ENCODE measurements at places on chromosomes 11 and 22. TPM values are rescaled to one million over a fixed set of nuclear protein-coding genes. Genes with fewer than 3 reads are reported as not detected.

The CBX6 gene
- 44.3 TPM for polyA plus RNA-seq

The VPREB1 gene
- polyA plus RNA-seq = 0.28 TPM

The KRTAP5-2 gene
- not detected for polyA plus RNA-seq

The SIRT3 gene
- 28.6 TPM for polyA plus RNA-seq

The TUBA8 gene
- 0.91 TPM for polyA plus RNA-seq

The TPH1 gene
- 1.6 TPM for polyA plus RNA-seq

The C11orf16 gene
- polyA plus RNA-seq = 1.8 TPM

The OR8G5 gene
- not detected for polyA plus RNA-seq

The SLC15A3 gene
- polyA plus RNA-seq = 15.9 TPM

DNA sequence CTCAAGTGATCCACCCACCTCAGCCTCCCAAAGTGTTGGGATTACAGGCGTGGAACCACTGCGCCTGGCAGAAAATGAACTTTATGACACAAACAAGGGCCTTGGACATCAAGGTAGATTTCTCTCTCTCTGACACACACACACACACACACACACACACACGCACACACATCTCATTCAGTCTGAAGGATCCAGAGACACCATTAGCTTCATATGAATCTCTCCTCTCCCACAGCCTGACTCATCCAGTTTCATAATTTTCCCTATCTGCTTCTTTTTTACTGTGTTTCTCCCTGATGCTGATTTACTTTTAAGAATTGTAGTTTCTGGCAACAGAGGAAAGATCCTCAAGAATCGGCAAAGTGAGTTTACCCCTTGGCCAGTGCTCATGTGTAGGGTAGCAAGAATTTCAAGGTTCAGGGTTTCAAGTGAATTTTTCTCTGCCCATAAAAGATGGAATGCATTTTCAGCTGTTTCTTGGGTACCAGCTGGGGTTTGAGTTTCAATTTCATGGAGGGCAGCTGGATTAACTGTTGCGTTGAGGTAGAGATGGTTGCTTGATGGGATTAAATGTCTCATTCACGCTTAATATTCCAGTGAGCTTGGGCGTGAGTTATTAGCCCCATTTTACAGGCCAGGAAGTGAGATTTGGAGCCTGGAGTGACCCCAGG, 3.5 kb downstream of the MYO18B start:
- no peaks in the 10 kb centered on the region for H3K4me1 ChIP-seq
- no peak overlapping the region for H3K27ac ChIP-seq
- H3K4me3 ChIP-seq = no peak overlapping the region
- no peak for DNase-seq

- H3K4me3 ChIP-seq = no peak overlapping the region
- H3K36me3 ChIP-seq = no peaks in the 10 kb centered on the region
- no peak overlapping the region for H3K27ac ChIP-seq
- H3K4me1 ChIP-seq = no peaks in the 10 kb centered on the region
- no peak for DNase-seq
- H3K27me3 ChIP-seq = no peaks in the 10 kb centered on the region
These were observed 225.3 kb downstream of the ADAMTS15 start for GRCh38 chr11:130673698-130674097.

DNA sequence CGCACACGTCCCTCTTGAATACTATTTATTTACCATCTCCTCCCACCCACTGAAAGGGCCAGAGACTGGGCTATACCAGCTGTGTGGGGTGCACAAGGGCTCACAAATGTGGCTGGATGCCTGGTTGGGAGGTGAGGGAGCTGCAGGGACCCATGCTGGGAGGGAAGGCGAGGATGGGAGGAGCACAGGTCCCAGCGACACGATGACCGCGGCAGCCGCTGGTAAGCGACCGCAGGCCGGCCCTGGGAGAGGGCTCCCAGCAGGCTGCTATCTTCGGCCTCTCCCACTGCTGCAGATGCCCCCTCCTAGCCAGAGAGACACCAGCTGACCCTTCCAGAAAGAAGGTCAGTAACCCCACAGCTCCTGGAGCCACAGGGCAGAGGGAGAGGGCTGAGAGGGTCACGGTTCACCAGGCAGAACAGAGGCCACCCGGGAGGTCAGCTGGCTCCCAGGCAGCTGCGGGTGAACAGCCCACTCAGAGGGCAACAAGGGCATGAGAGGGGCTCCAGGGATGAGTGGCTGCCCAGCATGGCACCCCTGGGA, 163.9 kb downstream of the CRYBB2 start:
- no peak overlapping the region for H3K4me3 ChIP-seq
- no peak overlapping the region for H3K27ac ChIP-seq
- DNase-seq = no peak
- no peaks in the 10 kb centered on the region for H3K27me3 ChIP-seq
- H3K4me1 ChIP-seq = no peaks in the 10 kb centered on the region

DNA sequence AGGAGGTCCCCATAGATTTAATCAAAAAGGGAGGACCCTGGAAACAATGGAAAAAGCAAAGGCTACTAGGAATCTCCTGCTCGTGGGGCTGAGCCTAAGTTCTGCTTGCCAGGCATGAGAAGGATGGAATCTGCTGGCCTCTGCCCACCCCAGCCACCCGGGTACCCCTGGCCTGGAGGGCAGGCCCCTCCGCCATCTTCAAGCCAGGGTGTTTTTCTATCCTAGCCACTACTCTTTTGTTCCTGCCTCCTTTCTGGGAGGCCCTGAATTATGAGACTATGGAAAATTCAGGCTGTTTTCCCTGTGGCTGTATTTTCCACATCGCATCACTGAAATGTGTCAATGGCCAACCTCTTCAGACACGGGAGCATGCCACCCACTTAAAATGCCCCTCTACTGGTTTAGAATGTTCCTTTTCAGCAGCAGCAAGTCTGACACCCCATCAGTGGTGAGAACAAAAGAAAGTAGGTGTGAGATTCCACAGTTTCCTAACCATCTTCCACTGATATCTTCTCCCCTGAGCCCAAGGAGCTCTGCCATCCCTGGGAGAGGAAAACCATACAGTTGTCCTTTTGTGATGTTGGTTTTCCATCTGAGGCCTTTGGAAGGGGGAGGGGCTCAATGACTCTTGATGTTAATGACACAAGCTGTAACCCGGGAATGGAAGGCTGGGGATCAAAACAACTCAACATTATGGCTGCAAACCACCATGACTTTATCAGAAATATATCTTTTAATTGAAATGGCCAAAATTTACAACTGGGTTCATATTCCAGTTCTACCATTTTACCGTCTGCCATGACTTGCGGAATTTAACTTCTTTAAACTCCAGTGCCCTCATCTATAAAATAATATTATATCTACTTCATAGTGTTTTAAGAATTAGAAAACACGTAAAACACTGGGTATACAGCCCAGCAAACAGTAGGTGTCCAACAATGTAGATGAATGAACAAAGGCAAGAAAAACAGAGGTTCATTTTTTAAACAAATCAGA, 22.2 kb downstream of the DKK3 start:
- DNase-seq = no peak
- no peak overlapping the region for H3K27ac ChIP-seq
- no peaks in the 10 kb centered on the region for H3K36me3 ChIP-seq
- no peak overlapping the region for H3K4me3 ChIP-seq
- H3K27me3 ChIP-seq = no peaks in the 10 kb centered on the region
- no peaks in the 10 kb centered on the region for H3K4me1 ChIP-seq

DNA sequence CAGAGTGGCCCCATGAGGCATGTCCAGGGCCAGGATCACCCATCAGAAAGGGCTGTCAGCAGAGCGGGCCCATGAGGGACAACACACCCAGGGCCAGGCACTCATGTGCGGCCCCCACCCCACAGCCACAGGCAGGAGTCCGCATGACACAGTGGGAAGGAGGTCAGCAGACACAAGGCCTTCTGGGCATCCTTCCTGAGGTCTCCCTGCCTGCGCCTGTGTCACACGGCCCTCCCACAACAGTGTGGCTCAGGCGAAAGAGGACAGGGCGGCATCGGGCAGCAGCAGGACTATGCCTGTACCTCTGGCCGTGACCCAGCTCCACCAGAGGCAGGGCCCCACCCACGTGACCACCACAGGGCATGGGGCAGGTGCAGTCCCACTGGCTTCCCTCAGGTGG, 27.1 kb downstream of the CHID1 start:
- H3K4me1 ChIP-seq = no peaks in the 10 kb centered on the region
- DNase-seq = no peak
- H3K27me3 ChIP-seq = no peaks in the 10 kb centered on the region
- no peak overlapping the region for H3K27ac ChIP-seq

- peak overlapping the region; percentile 72 for H3K27ac ChIP-seq
- no peaks in the 10 kb centered on the region for H3K27me3 ChIP-seq
- H3K4me1 ChIP-seq = peaks cover 27% of the 10 kb centered on the region
- H3K4me3 ChIP-seq = no peak overlapping the region
These were observed 33.6 kb downstream of the TMEM184B start for GRCh38 chr22:38239101-38239761.

DNA sequence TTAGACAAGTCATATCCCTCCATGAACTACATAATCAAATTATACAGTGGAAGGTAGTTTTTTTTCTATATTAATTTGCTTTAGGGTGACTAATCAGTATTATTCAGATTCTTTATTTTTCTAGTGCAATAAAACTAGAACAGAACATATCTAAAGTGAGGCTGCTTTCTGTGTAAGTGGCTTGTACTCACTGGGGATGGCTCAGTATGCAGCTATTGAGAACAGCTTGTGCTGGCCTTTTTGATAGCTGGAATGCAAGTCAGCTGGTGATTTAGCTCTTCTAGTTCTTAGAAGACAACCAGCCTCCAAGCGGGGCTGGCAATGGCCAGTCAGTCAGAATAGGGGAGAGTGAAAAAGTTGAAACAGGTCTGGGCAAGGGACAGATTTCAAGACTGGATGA, 119.4 kb downstream of the BLID start:
- no peaks in the 10 kb centered on the region for H3K4me1 ChIP-seq
- H3K27me3 ChIP-seq = no peaks in the 10 kb centered on the region
- H3K4me3 ChIP-seq = no peak overlapping the region
- H3K36me3 ChIP-seq = no peaks in the 10 kb centered on the region
- DNase-seq = no peak
- no peak overlapping the region for H3K27ac ChIP-seq

DNA sequence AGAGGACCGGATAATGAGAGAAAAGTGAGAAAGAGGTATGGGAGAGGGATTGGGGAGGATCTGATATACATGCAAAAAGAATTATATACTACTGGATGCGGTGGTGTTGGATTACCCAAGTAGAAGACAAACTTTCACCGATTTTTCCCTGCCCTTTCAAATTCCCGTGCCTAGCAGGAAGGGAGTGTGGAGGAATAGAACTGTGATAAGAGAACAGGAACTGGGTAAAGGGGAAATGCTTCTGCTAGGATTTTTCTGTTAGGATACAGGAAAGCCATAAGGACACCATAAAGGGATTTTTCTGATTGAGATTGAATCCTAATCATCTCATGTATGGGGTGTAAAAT, 480 bp upstream of the MTMR2 start:
- no peak for DNase-seq
- H3K27me3 ChIP-seq = no peaks in the 10 kb centered on the region

GRCh38 chr22:45088576-45088975, 75.1 kb upstream of the NUP50 start:
- no peaks in the 10 kb centered on the region for H3K4me1 ChIP-seq
- no peak overlapping the region for H3K4me3 ChIP-seq
- H3K27me3 ChIP-seq = peaks cover 45% of the 10 kb centered on the region
- no peak for DNase-seq
- H3K36me3 ChIP-seq = no peaks in the 10 kb centered on the region

- DNase-seq = no peak
- no peaks in the 10 kb centered on the region for H3K4me1 ChIP-seq
- no peaks in the 10 kb centered on the region for H3K36me3 ChIP-seq
- H3K27ac ChIP-seq = no peak overlapping the region
These were observed 134.1 kb downstream of the BBOX1 start for GRCh38 chr11:27174672-27175210.

- no peaks in the 10 kb centered on the region for H3K36me3 ChIP-seq
- no peaks in the 10 kb centered on the region for H3K27me3 ChIP-seq
- H3K27ac ChIP-seq = no peak overlapping the region
- no peak overlapping the region for H3K4me3 ChIP-seq
These were observed 72.7 kb upstream of the WNT11 start for GRCh38 chr11:76279038-76279437.

DNA sequence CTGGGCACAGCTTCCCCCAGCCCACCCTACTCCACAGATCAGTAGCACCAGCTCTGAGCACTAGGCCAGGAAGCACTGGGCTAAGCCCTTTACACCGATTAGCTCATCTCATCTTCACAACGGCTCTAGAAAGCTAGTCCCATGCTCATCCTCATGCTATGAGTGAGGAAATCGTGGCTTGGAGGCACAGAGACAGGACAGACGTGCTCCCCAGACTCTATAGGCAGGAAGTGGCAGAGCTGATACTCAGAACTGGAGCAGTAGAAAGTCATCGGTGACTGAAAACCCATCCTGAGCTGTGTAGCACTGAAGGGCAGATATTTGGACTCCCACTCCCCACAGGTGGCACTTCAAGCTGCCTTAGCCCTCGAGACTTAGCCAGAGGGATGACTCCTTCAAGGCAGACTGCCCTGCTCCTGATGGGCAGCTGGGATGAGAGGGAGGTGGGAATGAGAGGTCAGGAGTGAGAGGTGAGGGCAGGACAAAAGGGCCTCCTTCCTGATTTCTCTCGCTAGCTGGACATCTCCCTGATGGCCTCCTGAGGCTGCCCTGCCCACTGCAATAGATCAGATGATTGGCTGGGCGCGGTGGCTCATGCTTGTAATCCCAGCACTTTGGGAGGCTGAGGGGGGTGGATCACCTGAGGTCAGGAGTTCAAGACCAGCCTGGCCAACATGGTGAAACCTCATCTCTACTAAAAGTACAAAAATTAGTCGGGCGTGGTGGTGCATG, 9.7 kb downstream of the CD5 start:
- no peaks in the 10 kb centered on the region for H3K4me1 ChIP-seq
- H3K27ac ChIP-seq = no peak overlapping the region
- H3K27me3 ChIP-seq = no peaks in the 10 kb centered on the region
- DNase-seq = no peak
- no peak overlapping the region for H3K4me3 ChIP-seq

DNA sequence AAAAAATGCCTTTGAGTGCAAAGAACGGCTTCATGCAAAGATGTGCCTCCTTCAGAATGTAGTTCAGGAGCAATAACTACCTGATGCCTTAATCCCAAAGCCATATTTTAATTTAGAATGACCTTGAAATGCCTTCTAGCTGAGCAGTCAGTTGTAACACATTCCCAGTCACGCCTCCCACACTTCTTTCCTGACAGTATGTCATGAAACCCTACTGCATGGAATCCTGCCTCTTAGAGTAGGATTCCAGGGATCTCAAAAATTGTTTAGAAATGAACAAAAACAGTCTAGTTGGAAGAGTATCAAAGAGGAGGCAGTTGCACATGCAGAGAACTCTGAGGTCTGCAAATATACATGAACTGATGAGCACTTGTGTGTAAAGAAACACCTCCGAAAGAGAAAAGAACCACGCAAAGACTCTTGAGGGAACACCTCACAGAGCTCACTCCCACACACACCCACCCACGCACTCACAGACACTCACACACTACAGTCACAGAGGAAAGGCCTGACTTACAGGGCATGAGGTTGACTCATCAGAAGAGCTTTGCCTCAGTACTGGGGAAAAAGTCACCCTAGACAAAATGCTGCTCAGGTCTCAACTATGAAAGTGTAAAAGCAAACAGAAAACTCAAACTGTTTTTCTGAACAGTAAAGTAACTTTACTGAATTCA, 77.4 kb downstream of the GGTLC2 start:
- peaks cover 14% of the 10 kb centered on the region for H3K4me1 ChIP-seq
- peak; percentile 69 for DNase-seq
- H3K36me3 ChIP-seq = no peaks in the 10 kb centered on the region
- H3K27me3 ChIP-seq = no peaks in the 10 kb centered on the region
- no peak overlapping the region for H3K4me3 ChIP-seq

Data from left lung (tissue), 14 donors.